ENCODE measurements at places on chromosomes 11 and 22.

- no peak for DNase-seq
Measured at GRCh38 chr22:41621911-41622179, 750 bp downstream of the XRCC6 start.

DNA sequence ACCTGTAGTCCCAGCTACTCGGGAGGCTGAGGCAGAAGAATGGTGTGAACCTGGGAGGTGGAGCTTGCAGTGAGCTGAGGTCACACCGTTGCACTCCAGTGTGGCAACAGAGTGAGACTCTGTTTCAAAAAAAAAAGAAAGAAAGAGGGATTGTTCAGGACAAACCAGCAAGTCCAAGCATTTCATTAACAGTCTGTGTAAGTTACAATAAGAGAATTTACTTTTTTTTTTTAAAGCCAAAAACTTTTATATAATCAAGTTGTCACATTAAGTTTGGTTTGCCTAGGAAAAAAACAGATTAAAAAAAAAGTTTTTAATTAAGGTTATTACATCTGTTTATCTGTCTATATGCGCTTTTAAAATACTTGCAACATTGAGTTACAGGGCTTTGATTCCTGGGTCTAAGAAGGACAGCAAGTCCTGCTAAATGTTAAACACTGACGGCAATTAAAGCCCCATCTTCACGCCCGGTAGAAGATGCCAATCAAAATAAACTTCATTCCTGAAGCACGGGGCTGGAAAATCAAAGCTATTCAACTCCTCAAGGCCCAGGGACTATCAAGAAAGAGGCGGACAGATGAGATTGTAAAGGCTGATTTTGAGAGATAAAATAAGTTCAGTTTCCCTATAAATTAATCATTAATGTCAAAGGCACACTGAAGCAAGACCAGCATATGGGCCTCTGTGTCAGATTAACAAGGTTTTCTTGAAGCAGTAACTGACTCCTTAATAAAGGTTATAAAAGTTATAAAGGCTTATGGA lies 10.7 kb downstream of the TMEM138 start:
- DNase-seq, result no peak

DNA sequence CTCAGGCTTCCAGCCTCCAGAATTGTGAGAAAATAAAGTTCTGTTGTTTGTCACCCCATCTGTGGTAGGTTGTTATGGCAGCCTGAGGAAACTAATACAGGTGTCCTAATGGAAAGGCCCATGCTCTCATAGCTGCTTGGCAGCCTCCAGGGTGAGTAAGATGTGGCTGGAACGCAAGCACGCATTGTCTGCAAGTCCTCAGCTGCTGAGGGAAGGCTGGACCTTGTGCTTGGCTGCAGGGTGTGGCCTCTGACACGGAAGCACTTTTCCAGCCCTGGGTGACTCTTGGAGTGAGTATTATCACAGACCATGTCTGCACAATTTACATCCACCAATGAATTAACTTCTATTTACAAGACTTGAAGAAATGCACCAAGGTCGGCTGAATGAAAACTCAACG lies 44.4 kb upstream of the BARX2 start:
- DNase-seq, result no peak

DNA sequence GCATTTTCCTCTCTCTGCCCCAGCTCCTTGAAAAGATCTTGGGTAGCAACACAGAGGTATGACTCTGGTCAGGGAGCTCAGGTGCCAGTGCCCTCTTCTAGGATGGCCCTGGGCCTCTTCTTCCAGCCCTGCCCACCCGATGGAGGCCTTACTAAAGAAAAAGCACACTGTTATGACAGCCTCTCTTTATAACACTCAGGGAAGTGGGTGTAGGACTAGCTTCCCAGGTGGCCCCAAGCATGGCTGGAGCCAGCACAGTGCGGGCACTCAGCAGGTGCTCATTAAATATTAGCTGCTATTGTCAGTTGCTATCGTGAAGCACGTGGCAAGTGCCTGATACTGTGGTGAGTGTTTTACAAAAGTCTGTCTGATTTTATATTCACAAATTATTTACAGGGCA lies 127.2 kb upstream of the B3GAT1 start:
- DNase-seq, result no peak

- no peak for DNase-seq
Measured at GRCh38 chr11:57446055-57446454, 14.3 kb upstream of the RTN4RL2 start.

DNA sequence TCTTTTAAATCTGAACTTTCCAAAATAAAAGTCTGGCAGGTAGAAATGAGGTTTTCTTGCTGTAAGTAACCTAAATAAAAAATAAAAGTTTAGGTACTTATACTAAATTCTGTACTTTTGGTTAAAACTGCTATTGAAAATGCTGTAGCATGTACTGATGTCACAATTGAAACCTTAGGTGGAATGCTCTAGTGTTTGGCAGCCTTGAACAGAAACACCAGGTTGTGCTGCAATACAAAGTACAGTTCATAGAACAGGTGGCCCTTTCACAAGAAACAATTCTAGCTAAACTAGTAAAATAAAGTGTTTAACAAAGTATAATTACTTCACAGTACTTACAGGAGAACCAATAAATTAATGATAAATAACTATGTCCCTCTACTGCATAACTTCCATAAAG lies 25.1 kb downstream of the NPAT start:
- no peak for DNase-seq

GRCh38 chr11:64065141-64065465 lies 29.4 kb downstream of the FLRT1 start:
- no peak for DNase-seq

GRCh38 chr11:131345406-131345805 lies 25.0 kb upstream of the NTM start:
- DNase-seq, result no peak

GRCh38 chr11:107953446-107953845 lies 25.2 kb downstream of the RAB39A start:
- no peak for DNase-seq

DNA sequence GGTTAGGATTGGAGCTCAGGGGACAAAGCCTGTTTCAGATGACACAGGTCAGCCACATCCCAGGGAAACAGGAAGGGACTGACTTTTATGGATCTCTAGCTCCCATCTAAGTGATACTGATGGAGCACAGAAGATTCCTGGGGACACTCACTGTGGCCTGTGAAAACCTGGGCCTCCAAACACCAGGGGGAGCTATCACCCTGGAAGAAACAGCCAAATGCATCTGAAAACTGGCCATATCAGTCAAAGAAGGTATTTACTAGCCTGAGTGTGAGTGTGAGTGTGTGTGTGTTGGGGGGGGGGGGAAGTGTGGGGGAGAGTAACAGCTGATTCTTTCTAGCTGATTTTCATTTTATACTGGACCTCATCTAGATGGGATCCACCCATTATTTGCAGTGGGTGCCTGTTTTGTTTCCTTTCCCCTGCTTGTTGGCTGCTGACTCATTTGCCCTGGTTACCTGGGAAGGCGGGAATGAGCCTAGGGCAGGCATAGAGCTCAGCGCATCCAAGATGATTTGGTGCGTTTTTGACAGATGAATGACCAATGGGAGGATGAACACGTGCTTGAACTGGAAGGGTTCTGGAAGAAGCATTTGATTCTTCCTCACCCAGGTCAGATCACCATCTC lies 284.0 kb downstream of the KIRREL3 start:
- DNase-seq, result no peak

DNA sequence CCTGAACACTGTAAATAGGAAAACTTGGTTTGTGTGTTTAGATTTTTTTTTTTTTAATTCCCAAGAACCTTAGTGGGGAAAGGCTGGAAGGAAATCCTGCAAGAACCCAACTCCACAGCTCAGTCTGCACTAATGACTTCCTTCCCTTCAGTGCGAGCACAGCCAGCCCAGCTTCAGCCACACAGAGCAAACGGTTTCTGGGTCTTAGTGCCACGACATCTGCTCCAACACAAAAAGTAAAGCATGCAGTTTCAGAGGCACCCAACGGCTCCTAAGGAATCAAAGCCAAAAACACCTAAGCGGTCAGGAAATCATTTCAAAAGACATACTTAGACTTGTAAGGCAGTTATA lies 236.1 kb downstream of the TTC28 start:
- no peak for DNase-seq

DNA sequence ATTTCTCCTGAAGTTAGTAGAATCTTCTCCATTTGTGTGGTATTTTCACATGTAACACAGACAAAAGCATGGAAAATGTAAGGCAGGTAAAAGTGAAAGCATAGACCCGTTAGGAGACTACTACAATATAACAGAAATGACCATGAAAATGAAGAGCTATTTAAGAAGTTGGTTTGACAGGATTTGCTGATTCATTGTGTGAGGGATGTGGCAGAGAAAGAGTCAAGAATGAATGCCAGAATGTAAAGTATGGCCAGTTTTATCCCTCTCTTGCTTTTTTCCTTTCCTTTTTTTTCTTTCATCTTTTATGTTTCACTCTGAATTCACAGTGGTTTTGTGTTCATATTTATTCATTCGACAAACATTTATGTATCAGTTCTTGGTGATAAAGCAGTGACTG lies 115.9 kb downstream of the ARFGAP2 start:
- DNase-seq, result no peak

- no peak for DNase-seq
Measured at GRCh38 chr11:7246179-7246578, 5.5 kb upstream of the SYT9 start.

- DNase-seq, result no peak
Measured at GRCh38 chr11:66492161-66492865, 12.1 kb downstream of the DPP3 start.

Data from stimulated activated CD4-positive, alpha-beta T cell treated with anti-CD3 and anti-CD28 coated beads, Interleukin-12 subunit alpha, Interleukin-12 subunit beta, amount 100 ng/mL, for 24 hours (primary cell).